ENCODE measurements at places on chromosomes 3 and 15.

- DNase-seq: no peak
Measured at GRCh38 chr3:156682501-156682900, 8.1 kb downstream of the TIPARP start.

DNA sequence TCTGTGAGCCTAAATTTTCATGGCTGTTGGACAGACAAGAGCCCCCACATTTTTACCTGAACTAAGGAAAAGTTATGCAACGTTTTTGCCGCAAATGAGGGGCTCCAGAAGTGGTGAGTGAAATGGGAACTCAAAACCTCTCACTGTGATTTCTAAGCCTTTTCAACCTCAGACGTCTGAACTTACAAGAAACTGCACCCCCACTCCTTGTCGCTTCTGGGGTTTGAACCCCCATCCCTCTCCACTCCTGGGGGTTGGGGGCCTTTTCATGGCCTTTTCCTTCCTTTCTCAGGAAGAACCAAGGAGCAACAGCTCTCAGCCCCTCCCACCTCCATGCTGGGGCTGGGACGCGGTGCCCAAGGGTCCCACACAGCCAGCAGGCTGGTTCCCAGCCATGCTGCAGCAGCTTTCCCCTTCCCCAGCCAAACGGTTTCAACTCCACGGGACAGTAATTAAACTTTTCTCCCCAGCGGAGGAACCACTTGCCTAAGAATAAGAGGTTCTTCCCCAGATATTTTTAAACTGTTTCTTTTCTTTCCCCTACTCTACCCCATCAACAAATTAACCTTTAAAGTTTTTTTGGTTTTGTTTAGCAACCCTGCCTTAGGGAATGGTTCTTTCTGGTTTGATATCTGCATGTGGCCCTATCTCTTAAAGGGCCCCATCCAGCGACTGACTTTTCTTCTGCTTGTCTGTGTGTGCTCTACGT lies 387.6 kb upstream of the CBLB start:
- no peak for DNase-seq

GRCh38 chr15:89093509-89093908 lies 5.3 kb downstream of the ABHD2 start:
- no peak for DNase-seq

- no peak for DNase-seq
Measured at GRCh38 chr3:188211476-188211875, 57.5 kb downstream of the LPP start.

- DNase-seq: no peak
Measured at GRCh38 chr15:29770796-29771195, 51.5 kb downstream of the TJP1 start.

- no peak for DNase-seq
Measured at GRCh38 chr3:108664266-108664665, 74.7 kb downstream of the DZIP3 start.

DNA sequence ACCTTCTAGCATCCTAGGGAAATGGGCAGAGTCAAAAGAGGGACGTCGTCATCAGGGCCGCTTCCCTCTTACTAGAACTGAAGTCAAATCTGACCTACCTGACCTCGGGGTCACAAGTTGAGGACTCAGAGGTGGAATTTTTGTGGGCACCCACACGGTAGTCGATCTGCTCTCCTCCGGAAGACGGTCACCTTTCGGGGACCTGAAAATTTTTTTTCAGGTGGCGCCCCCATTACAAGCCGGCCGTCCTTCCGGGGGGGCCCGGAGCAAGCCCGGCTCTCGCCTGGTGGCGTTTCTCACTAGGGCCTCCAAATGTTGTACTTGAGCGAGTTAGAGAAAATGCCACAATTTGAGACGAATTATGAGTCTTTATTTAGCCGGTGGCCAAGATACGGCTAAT lies 157.5 kb upstream of the FRG2C start:
- DNase-seq: no peak

DNA sequence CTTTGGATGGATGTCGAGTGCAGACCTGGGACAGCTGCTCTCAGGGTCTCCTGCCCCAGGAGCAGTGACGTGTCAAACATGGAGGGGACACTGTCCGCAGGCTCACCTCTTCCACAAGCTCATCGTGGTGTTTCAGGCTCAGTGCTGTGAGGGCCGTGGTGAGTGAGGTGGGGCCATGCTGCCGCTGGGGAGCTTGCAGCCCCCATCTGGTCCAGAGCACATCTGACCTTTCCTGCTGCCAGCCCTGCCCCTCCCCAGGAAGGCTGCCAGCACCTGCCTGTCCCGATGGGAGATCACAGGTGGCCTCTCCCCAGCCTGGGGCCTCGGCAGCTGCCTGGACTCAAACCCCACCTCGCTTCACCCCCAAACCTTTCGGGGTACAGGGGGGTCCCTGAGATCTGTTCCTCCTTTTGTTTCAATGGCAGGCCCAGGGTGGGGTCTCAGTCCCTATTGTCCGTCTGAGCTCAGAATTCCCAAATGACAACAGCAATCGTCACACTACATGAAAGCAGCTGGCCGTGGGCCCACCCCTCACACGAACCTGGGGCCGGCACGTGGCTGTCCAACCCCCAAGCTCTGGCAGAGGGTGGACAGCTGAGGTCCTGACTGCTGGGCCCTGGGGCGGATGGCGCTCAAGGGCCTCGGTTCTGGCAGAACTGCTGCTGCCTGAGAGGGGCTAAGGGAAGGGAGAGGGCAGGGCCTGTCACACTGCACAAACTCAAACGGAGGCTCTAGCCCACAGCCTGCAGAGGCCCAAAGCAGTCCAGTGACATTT lies 65.0 kb upstream of the RPL32 start:
- no peak for DNase-seq

- DNase-seq: no peak
Measured at GRCh38 chr3:139756529-139757103, 78.8 kb upstream of the NMNAT3 start.
